ENCODE measurements at places on chromosomes 16 and 17.

- DNase-seq, result no peak
Measured at GRCh38 chr17:70166615-70167014, 2.7 kb upstream of the KCNJ2 start.

DNA sequence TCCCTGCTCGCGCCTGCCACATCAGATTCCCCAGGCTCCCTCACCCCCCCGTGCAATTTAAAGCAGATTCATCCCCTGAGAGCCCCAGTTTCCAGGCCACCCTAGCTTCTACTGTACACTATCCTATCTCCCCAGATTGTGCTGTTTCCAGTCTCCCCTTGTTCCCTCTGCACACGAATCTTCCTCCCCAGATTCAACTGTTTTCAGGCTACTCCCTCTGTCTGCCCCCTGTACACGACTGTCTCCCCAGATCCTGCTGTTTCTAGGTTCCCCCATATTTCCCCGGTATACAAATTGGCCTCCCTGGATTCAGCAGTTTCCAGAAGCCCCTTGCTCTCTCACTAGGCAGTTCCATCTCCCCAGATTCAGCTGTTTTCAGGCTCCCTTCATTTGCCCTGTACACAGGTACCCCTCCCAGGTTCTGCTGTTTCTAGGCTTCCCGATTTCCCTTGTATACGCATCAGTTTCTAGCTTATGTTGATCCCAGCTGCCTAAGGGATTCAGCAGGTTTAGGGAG lies 22.9 kb downstream of the COPZ2 start:
- DNase-seq, result no peak

GRCh38 chr16:15966420-15966819 lies 17.0 kb downstream of the ABCC1 start:
- DNase-seq, result no peak

DNA sequence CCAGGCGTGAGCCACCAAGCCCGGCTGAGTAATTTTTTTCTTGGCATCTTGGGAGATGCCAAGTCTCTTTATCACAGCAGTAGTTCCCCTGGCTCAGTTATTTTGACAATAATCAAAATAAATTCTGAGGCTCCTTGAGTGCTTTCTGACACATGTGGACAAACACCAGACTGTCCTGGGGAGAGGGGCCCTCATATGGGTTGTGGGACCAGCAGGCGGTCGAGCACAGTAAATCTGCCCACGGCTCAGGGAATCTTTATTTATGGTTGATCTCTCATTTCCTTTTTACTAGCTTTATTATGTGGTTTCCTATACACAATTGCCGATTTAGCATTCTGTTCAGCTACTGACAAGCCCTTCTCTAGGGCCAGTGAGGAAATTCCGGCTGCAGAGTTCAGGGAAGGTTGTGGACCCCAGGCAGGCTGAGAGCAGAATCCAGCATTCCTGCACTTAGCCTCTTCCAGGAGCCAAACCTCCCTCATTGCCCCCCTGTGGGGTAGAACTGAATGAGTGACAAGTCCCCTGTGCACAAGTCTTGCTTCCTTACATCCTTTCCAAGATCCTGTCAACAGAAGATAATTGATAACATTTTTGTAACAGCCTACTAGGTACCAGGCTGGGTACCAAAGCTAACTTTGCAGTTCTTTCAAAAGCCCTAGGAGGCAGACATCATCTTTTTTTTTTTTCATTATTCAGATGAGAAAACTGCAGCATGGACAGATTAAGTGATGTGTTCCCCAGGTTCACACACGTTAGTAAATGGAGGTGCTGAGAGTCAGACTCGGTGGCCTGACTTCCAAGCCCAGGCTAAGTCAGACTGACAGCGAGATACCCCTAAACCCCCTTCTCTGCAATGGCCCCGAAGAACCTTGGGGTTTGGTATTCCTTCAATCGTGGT lies 40.2 kb downstream of the HS3ST3B1 start:
- no peak for DNase-seq

- DNase-seq, result no peak
Measured at GRCh38 chr16:21625026-21625425, 25.6 kb downstream of the METTL9 start.

DNA sequence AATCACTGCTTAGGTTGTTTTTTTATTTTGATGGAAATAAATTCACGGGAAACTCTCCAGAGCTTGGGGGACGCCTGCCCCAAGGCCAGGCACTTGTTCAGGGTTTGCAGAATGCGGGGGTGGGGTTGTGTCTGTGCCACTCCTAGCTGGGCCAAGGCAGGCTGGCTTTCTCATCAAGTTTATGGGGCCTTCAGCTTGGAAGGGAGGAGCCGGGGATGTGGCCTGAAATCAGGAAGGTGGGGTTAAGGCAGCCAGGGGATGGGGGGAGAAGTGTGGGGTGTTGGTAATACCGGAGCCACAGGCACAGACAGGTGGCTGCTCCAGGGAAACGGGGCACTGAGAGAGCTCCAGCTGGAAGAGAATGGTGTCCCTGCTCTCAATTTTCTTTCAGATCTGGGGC lies 1.7 kb upstream of the CHAD start:
- no peak for DNase-seq

DNA sequence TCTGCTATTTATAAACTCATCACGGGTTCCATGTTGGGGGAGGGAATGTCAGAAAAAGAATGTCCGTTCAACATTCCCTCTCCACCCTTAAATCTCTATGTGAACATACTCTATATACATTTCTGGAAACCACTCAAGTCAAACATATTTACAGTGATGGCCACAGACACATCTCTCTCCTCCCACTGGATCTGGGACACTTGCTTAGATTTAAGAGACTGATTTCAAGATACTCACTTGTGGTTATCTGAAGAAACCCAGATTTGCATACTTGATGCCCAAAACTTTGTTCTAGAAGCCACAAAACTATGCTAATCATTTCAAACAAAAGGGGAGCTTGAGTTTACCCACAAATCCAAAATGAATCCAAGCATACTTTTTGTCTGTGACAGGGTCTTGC lies 182.9 kb upstream of the SOX9 start:
- no peak for DNase-seq

DNA sequence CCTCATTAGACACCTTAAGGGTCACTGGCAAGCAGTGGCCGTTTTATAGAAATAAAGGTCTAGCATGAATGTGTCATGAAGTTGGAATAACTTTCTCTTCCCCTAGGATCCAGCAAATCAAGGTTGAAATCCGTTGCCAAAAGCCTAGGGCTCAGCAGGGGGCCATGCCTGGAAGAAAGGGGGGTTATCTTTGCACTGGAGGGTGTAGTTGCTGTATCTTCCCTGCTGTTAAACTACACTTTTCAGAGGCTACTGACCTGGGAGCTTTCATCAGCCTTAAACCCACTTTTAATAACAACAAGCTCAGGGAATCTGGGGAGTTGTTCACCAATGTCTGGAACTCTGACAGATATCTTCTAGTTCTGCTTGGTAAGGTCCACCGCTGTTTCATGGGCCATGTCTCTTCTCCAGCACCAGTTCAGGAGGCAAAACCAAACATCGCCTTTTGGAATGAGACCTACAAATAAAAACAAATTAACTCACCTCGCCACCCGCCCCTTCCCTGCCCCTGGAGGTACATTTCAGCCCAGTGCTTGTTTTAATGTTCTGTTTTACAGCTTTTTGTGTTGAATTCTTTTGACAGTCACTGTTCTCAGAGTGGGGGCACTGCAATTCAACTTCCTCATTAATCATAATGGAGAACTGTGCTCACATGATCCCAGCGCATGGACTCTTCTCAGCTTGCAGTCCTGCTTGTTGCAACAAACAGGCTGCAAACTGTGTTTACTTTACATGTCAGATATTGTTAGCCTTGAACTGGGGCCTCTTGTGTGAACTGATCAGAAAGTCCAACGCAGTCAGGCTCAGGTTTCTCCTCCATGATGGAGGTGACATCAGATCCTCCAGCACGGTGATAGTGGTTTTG lies 508.7 kb downstream of the KCNJ2 start:
- no peak for DNase-seq

DNA sequence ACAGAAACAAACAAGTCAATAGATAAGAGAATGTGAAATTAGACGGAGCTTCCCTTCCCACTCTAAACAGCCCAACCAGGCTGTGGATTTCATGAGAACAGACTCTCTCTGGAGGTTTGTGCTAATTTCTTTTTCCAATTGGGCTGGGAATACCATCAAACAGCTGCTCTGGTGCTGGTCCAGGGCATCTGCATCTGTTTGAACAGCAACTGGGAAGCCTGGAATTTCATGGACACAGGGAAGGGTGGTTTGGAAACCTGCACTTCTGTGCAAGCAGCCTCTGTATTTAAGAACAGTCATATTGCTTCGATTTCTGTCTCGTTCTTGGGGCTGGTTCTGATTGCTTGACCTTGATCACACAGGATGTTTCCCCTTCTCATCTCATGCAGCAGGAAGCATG lies 88.7 kb downstream of the FOXL1 start:
- no peak for DNase-seq

DNA sequence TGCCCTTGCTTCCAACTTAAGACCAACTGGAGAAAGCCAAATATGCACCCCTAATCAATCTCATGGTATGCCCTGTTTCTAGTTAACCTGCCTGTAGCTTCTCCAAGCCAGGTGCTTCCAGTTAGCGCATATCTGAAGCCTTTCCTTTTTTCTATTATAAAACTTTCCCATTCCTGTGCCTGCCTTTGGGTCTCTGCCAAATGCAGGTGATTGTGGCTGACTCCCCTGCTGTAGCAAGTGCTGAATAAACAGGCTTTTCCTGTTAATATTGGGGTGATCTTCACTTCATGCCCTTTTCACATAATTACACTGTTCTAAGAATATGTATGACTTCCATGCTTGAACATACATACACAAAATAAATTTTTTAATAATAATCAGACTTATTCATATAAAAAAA lies 207.4 kb downstream of the TANC2 start:
- DNase-seq, result no peak

Measured in iPS DF 19.7 (cell line).